Spleen (tissue), 13 donors: ENCODE measurements at places on chromosomes 11 and 22. TPM values are rescaled to one million over a fixed set of nuclear protein-coding genes. Genes with fewer than 3 reads are reported as not detected.
A peak's percentile ranks its signal among the peaks of the same experiment; 100 is the strongest.

The DDTL gene
- 1.5 TPM for polyA plus RNA-seq

The HIRA gene
- polyA plus RNA-seq: 8.9 TPM

The UPB1 gene
- 0.38 TPM for polyA plus RNA-seq

The DEFB131B gene
- not detected for polyA plus RNA-seq

The ZNF74 gene
- polyA plus RNA-seq: 3.4 TPM

The LIN7C gene
- 8.9 TPM for polyA plus RNA-seq

The BRSK2 gene
- 0.32 TPM for polyA plus RNA-seq

The MMP13 gene
- not detected for polyA plus RNA-seq

The GPR152 gene
- 0.10 TPM for polyA plus RNA-seq

The LRRC4C gene
- polyA plus RNA-seq: 0.39 TPM

The C1QTNF5 gene
- 29.0 TPM for polyA plus RNA-seq

The APOBEC3G gene
- polyA plus RNA-seq: 50.9 TPM

The GPHA2 gene
- polyA plus RNA-seq: 4.4 TPM

The KCTD14 gene
- 0.20 TPM for polyA plus RNA-seq

The PRDX5 gene
- polyA plus RNA-seq: 302 TPM

- H3K36me3 ChIP-seq: no peaks in the 10 kb centered on the region
- no peak overlapping the region for H3K4me3 ChIP-seq
- H3K27me3 ChIP-seq: no peaks in the 10 kb centered on the region
- DNase-seq: peak; percentile 80
- H3K4me1 ChIP-seq: peaks cover 14% of the 10 kb centered on the region
- peak overlapping the region; percentile 51 for H3K27ac ChIP-seq
Observed at GRCh38 chr11:1060852-1061616, 13.6 kb upstream of the MUC2 start.

- no peaks in the 10 kb centered on the region for H3K36me3 ChIP-seq
- no peak overlapping the region for H3K27ac ChIP-seq
- no peak overlapping the region for H3K4me3 ChIP-seq
- no peaks in the 10 kb centered on the region for H3K27me3 ChIP-seq
- peaks cover 34% of the 10 kb centered on the region for H3K4me1 ChIP-seq
Observed at GRCh38 chr11:444396-445144, 2.8 kb upstream of the ANO9 start.

DNA sequence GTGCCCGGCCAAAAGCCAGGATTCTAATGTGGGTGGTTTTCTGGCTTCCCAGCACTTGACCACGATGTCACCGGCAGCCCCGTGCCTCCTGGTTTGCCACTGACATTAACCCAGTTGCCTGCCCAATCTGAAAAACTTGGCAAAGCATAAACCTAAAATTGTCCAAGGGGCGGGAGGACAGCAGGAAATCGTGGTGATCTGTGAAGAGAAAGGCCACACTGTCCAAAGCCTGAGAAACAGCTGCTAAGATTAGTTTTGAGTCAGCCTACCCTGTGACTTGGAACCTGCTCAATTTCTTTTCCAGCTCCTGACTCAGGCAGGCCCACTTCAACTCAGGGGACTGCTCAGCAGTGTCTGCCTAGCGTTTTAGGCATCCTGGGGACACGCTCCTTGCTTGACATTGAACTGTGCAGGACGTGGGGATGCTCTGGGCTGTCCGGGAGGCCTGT is 8.2 kb upstream of the F2 start:
- no peaks in the 10 kb centered on the region for H3K4me1 ChIP-seq
- no peak for DNase-seq
- H3K36me3 ChIP-seq: peaks cover 35% of the 10 kb centered on the region
- no peak overlapping the region for H3K4me3 ChIP-seq
- H3K27me3 ChIP-seq: no peaks in the 10 kb centered on the region

- no peak for DNase-seq
- no peaks in the 10 kb centered on the region for H3K36me3 ChIP-seq
- peaks cover 23% of the 10 kb centered on the region for H3K4me1 ChIP-seq
- H3K27me3 ChIP-seq: peaks cover 44% of the 10 kb centered on the region
- no peak overlapping the region for H3K4me3 ChIP-seq
Observed at GRCh38 chr11:33377412-33378370, 120.5 kb downstream of the HIPK3 start.

- no peaks in the 10 kb centered on the region for H3K27me3 ChIP-seq
- no peaks in the 10 kb centered on the region for H3K36me3 ChIP-seq
- DNase-seq: no peak
- no peak overlapping the region for H3K27ac ChIP-seq
- H3K4me3 ChIP-seq: no peak overlapping the region
Observed at GRCh38 chr11:14094481-14095037, 132.0 kb downstream of the SPON1 start.

DNA sequence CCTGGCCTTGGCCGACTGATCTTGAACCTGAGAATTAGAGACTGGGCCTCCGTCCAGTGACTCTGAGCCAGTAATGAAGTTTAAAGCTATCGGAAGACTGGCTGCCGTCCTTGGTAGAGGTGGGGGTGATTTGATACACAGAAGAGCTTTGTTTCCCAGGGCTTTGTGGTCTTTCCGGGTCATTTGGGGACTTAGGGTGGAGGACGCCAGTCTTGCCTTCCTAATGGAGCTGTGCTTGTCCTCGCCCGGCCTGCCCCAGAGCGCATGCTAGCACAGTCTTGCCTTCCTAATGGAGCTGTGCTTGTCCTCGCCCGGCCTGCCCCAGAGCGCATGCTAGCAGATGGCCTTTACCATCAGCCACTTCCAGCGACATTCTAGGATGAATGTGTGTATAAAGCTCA is 65.8 kb downstream of the ST3GAL4 start:
- H3K27me3 ChIP-seq: no peaks in the 10 kb centered on the region
- H3K27ac ChIP-seq: peak overlapping the region; percentile 74
- DNase-seq: peak; percentile 75
- H3K36me3 ChIP-seq: no peaks in the 10 kb centered on the region

DNA sequence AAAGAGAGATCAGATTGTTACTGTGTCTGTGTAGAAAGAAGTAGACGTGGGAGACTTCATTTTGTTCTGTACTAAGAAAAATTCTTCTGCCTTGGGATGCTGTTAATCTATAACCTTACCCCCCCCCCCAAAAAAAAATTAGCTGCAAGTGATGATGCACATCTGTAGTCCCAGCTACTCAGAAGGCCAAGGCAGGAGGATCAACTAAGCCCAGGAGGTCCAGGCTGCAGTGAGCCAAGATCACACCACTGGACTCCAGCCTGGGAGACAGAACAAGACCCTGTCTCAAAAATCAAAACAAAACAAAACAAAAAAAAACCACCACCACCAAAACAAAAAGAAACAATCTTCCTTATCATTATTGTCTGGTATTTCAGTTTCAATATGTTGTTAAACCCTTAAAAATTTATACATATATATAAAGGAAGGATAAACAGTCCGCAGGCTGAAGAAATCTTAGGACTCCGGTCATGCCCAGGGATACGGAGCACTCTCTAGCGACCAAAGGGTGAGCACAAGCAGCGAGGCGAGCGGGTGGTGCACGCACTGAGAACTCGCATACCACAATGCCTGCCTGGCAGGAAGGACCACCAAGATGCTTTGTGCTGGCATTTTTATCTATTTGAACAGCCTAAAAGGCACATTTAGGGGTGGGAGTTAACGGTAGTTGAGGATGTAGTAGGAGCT is 6.4 kb downstream of the POLDIP3 start:
- no peaks in the 10 kb centered on the region for H3K27me3 ChIP-seq
- no peak overlapping the region for H3K27ac ChIP-seq
- peaks cover 49% of the 10 kb centered on the region for H3K4me1 ChIP-seq
- H3K36me3 ChIP-seq: peaks cover 23% of the 10 kb centered on the region
- H3K4me3 ChIP-seq: no peak overlapping the region

- no peak overlapping the region for H3K4me3 ChIP-seq
- no peak overlapping the region for H3K27ac ChIP-seq
- DNase-seq: no peak
- H3K27me3 ChIP-seq: no peaks in the 10 kb centered on the region
- H3K4me1 ChIP-seq: no peaks in the 10 kb centered on the region
- H3K36me3 ChIP-seq: no peaks in the 10 kb centered on the region
Observed at GRCh38 chr11:84790849-84791427, 836.2 kb downstream of the DLG2 start.

GRCh38 chr22:43953988-43954785 is 1.1 kb upstream of the SAMM50 start:
- peaks cover 10% of the 10 kb centered on the region for H3K36me3 ChIP-seq
- DNase-seq: no peak
- peaks cover 34% of the 10 kb centered on the region for H3K4me1 ChIP-seq
- peak overlapping the region; percentile 87 for H3K27ac ChIP-seq
- peak overlapping the region; percentile 97 for H3K4me3 ChIP-seq

GRCh38 chr22:23180893-23181720 is 798 bp downstream of the BCR start:
- no peaks in the 10 kb centered on the region for H3K27me3 ChIP-seq
- H3K36me3 ChIP-seq: no peaks in the 10 kb centered on the region
- peak; percentile 88 for DNase-seq
- H3K4me1 ChIP-seq: peaks cover 46% of the 10 kb centered on the region

DNA sequence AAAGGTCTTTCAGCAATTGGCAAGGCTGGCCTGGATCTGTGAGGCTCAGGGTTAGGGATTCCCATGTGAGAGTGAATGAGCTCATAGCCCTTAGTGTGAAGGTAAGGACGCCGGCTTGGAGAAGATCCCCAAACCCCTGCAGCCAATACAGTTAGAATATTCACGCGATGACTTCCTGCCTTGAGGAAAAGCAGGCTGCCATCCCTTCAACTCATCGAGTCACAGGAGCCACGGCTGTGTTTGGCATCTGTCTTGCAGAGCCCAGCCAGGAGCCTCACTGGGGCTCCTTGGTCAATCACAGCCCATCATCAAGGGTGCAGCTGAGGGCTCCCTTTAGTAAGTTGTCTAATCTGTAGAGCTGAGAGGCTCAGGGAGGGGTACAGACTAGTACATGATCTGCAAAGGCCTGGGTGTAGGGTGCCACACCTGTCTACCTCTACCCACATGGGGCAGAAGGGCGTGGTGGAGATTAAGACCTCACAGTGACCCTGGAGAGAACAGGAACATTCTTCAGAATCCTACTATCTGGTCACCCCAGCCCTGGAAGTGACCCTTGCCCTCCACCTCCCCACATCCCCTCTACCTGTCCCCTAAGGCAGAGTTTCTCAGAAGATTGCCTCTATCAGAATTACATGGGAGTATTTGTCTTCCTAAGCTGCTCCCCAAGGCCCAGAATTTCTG is 18.5 kb downstream of the IL10RA start:
- H3K27me3 ChIP-seq: no peaks in the 10 kb centered on the region
- no peak for DNase-seq
- H3K4me1 ChIP-seq: peaks cover 93% of the 10 kb centered on the region
- peak overlapping the region; percentile 78 for H3K27ac ChIP-seq

DNA sequence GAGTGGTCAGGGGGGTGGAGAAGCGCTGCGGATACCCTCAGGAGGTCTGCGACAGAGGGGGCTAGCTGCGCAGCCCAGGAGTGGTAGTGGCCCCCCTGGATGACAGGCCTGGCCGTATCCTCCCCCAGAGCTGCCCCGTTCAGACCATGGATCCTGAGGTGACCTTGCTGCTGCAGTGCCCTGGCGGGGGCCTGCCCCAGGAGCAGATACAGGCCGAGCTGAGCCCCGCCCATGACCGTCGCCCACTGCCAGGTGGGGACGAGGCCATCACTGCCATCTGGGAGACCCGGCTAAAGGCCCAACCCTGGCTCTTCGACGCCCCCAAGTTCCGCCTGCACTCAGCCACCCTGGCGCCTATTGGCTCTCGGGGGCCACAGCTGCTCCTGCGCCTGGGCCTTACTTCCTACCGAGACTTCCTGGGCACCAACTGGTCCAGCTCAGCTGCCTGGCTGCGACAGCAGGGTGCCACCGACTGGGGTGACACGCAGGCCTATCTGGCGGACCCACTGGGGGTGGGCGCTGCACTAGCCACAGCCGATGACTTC is 505 bp downstream of the NUDT22 start:
- peaks cover 42% of the 10 kb centered on the region for H3K4me1 ChIP-seq
- peak overlapping the region; percentile 91 for H3K27ac ChIP-seq
- peaks cover 38% of the 10 kb centered on the region for H3K36me3 ChIP-seq
- no peaks in the 10 kb centered on the region for H3K27me3 ChIP-seq

GRCh38 chr11:108223348-108224149 is 682 bp downstream of the ATM start:
- peaks cover 18% of the 10 kb centered on the region for H3K4me1 ChIP-seq
- H3K27me3 ChIP-seq: no peaks in the 10 kb centered on the region
- H3K27ac ChIP-seq: peak overlapping the region; percentile 98
- peak overlapping the region; percentile 70 for H3K4me3 ChIP-seq

DNA sequence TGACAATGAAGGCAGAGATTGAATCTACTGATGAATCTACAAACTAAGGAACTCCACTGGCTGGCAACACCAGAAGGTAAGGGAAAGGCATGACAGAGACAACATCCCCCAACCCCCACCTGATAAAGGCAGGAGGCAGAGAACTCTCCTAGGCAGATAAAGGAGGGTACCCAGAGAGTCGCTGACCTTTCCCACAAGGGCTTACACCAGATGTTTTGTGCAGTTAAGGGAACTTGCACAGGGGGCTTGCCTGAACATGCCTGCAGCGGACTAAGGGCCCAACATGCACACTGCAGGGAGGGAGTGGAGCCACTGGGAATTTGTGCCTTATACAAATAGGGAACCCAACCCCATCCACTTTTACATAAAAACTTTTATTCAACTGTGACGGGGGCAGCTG is 1996.9 kb upstream of the RAG2 start:
- H3K27ac ChIP-seq: no peak overlapping the region
- H3K27me3 ChIP-seq: no peaks in the 10 kb centered on the region
- no peaks in the 10 kb centered on the region for H3K36me3 ChIP-seq
- no peak for DNase-seq

DNA sequence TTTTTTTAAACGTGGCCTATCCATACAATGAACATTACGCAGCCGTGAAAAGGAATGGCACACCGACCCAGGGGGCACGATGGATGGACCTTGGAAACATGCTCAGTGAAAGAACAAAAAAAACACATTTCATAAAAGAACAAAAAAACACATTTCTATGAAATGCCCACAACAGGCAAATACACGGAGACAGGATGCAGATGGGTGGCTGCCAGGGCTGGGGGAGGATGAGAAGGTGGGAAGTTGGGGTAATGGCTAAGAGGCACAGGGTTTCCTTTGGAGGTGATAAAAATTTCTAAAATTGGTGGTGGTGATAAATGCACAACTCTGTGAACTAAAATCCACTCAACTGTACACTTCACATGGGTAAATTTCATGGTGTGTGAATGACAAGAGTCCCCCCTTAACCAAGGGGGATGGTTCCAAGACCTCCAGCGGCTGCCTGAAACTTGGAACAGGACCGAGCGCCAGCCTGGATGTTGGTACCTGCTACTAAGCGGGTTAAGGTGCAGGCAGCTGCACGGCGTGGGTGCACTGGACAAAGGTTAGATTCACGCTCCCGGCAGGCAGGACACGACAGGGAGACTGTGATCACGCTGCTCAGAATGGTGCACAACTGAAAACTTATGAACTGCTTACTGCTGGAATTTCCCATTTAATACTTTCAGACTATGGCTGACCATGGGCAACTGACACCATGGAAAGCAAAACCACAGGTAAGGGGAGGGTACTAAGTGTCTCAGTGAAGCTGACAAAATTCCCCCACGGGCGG is 16.5 kb downstream of the BRD1 start:
- H3K27me3 ChIP-seq: no peaks in the 10 kb centered on the region
- no peak for DNase-seq
- no peak overlapping the region for H3K4me3 ChIP-seq
